ENCODE measurements at places on chromosomes 7 and 10. TPM values are rescaled to one million over a fixed set of nuclear protein-coding genes. Genes with fewer than 3 reads are reported as not detected.

EGFR gene
- total RNA-seq: not detected

RNF32 gene
- not detected for total RNA-seq

WDR86 gene
- total RNA-seq: not detected

SVOPL gene
- total RNA-seq: not detected

LIPN gene
- total RNA-seq: not detected

GIMAP1 gene
- 3.6 TPM for total RNA-seq
